ENCODE measurements at places on chromosomes 5 and 9.

- DNase-seq, result no peak
Observed at GRCh38 chr9:134902936-134903335, 14.8 kb downstream of the FCN1 start.

DNA sequence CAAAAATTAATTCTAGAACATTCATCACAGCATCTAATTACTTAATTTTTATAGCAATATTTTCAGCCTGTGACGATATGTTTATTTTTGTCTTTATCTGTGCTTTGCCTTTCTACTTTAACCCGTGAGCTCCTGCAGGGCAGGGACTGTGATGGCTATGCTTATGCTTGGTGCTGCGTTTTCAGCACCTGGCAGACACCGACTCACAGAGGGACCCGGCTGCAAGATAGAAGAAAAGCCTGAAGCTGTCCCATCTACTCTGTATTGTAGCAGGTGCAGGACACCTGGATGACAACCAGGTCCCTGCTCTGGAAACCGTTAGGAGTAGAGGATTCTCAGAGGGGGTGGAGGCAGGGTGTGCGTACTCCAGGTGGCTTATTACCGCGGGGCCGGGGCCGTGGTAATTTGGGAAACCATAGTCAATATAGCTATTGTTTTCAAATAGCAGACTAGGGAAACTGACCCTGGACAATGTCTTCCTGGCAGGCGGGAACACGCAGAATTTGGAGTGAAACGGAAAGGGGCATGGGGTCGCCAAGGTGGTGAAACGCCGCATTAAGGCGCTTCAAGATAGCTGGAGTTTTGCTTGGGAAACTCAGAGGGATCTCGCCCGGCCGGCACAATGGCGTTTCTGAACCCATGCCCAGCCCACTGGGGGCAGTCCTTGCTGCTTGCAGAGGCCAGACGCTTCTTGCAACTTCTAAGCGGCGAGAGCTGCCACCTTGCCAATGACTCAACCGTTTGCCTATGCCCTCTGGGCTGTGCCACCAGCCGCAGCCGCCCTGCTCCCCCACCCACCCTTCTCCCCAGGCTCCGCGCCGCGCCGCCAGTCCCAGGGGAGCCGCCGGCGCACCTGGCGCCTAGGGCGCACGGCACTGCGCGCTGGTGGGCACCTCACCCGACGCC is 140.1 kb upstream of the PALM2AKAP2 start:
- peak; percentile 60 for DNase-seq

DNA sequence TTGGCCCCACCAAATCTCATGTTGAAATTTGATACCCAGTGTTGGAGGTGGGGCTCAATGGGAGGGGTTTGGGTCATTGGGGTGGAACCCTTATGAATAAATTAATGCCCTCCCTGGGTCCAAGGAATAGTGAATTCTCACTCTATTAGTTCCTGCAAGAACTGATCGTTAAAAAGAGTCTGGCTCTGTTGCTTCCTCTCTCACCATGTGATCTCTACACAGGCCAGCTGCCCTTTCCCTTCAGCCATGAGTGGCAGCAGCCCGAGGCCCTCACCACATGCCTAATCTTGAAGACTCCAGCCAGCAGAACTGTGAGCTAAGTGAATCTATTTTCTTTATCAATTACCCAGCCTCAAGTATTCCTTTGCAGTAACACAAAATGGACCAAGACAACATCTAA is 106.0 kb downstream of the CAAP1 start:
- DNase-seq, result no peak

DNA sequence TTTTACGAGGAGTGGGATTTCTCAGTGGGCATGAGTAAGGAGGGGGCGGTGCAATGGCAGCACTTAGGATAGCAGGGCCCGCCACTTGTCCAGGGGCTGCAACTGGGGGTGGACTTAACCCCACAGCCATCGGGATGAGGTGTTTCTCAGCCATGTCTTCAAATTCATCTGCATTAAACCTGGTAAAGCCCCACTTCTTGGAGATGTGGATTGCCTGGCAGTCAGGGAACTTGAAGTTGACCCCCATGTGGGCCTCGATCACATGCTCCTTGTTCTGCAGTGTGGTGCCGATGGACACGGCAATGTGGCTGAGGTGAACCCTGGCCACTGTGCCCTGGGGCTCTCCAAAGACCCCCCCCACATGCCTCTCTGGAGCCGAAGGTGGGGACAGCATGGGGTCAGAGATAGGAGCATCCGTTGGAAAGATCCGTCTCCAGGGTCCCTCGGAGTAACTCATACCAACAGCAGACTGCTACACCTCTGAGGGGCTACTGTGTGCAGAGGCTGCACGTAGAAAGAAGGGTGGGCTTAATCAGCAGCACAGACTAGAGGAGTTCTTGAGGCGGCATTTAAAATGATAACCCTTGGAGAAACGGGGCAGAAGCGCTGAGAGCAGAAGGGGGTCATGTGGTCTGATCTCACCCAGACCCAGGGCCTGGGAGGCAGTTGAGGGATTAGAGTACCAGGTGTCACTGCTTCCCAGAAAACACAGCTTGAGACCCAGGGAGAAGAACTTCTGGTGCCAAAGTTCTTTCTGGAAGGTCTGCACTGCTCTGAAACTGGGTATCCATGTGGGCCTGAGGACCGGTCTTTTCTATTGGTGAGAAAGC is 141.4 kb downstream of the MTX3 start:
- DNase-seq, result no peak

DNA sequence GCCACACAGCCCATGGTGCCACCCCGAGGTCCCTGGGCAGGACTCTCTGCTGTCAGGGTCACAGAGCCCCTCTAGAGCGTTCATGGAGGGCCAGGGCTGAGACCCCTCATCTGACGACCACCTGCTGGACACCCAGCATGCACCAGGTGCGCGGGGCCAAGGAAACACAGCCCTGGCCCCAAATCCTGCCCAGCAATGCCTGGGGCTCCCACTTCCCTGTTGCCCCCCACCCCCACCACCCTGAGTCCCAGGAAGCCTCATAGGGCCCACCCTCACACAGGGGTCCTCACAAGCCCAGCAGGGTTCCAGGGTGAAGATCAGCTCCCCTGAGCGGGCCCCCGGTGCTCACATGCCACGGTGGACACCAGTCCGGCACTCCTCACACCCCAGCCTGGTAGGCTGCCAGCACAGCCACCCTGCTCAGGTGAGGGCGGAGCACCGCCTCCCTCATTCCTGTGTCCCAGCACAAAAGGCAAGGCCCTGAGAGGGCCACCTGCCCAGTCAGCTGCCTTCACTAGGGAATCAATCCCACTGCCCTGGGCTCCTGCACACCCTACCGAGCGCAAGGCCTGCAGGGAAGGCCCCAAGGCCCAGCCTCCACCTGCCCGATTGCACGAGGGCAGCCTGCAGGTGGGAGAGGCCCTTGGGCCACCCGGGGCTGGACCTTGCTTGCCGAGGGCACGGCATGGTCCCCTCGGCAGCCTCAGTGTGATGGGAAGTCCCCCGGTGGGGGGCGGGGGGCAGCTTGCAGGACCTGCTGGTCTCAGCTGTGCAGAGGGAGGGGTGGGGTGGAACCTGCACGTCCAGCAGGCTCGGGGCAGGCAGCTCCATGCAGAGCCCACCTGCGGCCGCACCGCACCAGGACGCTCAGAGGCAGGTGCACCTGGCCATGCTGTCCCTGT is 56.4 kb upstream of the UBAC1 start:
- DNase-seq, result no peak

- no peak for DNase-seq
Observed at GRCh38 chr9:118455259-118455658, 751.1 kb downstream of the TLR4 start.

- DNase-seq, result peak; percentile 20
Observed at GRCh38 chr9:83327323-83327722, 210.9 kb downstream of the FRMD3 start.

DNA sequence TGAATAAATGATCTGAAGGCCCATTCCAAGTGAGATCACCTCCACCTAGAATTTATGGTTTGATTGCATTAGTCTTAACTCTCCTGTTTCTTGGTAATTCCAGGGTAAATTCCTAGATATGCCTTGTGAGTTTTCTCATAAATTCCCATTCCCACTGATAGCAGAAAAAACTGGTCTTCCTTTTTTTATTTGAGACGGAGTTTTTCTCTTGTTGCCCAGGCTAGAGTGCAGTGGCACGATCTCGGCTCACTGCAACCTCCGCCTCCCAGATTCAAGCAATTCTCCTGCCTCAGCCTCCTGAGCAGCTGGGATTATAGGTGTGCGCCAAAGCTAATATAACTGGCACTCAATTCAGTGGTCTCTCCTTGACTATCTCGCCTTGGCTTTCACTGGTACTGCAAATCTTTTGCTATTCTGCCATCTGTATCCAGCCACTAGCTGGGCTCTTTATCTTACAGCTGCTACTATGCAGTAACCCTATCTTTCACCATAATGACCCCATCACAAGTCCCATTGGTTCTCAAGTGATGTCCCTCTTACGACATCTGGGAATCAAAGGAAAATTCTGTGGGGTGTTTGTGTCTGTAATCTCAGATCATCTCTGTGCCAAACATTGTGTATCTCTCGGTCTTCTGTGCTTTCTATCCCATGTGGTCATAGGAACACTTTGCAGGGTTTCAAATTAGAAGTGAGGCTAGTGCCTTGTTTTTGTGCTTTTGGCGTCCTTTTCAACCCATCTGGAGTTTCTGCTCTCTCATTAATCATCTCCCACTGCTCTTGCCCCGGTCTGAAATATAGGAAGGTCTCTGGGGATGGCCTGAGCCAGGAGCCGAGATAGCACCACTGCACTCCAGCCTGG is 14.4 kb downstream of the HNRNPK start:
- no peak for DNase-seq

DNA sequence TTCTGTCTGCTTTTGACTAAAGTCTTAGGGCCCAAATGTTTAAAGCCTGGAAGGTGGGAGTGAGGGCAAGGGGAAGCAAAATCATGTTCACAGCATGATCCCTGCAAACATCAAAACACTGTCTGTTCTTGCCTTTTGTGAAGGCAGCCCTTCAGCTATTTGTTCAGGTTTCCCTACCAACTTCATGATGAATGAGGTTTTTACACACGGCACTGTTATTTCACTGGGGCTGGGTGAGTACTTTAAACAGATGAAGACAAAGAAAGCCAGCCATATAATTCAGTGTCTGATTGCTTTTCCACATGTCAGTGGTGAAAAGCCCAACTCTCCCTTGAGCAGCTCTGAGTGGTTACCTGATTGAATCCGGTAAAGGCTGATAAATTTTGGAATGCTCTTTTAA is 224.7 kb upstream of the GRAMD2B start:
- peak; percentile 31 for DNase-seq

- DNase-seq, result peak; percentile 90
Observed at GRCh38 chr5:9545992-9546851, at the start of gene SEMA5A. Gene SEMA5A (minus strand): TSS chr5:9546075. CDS start chr5:9379946, 166,129 bp downstream.

GRCh38 chr9:87181670-87182069 is 234.4 kb upstream of the GAS1 start:
- DNase-seq, result no peak

DNA sequence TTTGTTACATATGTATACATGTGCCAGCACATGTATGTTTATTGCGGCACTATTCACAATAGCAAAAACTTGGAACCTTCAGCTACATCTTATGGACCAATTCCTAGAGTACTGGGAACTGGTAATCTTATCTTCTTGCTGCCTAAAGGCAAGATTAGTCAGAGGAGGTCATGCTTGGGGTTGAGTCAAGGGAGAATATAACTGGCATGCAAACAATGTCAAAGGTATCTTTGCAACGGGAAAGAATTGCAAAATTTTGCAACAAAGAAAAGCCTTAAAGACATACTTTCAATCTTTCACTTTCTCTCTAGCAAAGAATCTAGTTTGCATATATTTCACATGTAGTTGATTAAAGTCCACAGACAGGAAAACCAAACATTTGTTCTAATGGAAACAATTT is 145.2 kb downstream of the EDIL3 start:
- no peak for DNase-seq

GRCh38 chr5:113024076-113024697 is 47.6 kb downstream of the DCP2 start:
- DNase-seq, result no peak

- DNase-seq, result no peak
Observed at GRCh38 chr9:114988962-114989599, 58.7 kb upstream of the TNFSF8 start.

DNA sequence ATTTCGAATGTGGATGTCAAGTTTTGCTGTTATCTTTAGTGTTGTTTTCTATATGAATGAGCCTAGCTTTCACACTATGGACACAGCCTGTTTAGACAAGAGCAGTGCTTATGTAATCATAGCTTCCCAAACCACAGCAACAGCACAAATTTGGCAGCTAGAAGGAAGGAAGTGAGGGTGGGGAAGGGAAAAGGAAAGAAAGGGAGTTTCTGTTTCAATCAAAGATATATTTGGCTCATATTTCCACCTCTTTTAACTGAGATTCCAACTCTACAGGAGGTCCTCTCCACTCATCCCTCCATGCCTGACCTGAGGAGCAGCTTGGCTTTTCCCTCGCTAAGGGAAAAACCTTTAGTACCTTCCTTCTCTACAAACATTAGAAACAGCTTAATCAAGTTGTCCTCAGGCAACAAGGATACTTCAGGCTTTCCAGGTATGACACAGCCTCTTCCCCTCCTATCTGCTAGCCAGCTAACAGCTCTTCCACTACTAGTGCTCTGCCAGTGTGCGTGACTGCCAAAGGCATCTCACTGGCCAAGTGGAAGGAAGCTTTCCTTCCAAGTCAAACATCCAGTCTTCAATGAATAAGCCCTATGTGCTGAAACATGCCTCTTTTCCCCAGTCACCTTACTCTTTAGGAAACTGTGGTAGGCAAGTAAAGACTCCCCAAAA is 268.6 kb upstream of the PTGER4 start:
- no peak for DNase-seq

GRCh38 chr9:68898781-68899439 is 115.0 kb downstream of the PRKACG start:
- no peak for DNase-seq

DNA sequence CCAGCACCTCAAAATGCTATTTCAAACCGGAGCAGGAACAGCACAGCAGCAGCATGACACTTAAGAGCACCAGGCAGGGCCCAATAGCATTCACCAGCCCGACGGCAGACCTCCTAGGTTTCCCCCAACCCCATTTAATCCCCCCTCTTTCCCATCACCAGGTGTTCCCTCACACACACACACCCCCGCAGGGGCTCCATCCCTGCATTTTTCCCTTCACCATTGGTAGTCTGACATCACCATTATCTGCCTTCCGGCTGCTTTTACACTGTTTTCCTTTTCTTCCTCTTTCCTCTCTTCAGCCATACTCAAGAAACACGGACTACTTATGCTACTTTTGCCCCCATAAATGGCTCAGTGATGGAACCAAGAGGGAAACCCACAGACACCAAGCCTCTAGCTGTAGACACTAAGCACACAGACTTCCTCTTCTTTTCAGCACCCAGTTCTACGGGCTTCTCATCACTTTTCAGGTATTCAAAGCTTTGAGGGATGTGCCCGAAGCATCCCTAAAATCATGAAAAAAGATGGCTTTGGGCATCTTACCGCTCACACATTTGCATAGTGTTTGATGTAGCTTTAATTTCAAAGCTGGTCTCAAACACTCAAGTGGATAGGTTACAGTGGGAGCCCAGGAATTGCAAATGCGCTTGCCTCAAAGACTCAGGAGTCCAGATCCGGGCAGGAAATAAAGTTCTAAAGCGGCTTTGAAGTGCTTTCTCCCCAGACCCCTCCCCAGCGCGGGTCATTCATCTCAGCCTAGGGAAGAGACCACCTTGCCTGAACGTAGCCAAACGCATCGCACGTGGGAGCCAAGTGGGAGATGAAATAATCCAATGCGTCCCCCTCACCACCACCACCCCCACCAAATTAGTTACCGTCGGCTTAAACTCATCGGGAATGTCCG is 141.5 kb downstream of the TSSK1B start:
- peak; percentile 57 for DNase-seq

Measured in neural progenitor cell (in vitro differentiated cells).